Activated CD8-positive, alpha-beta memory T cell treated with anti-CD3 and anti-CD28 coated beads for 1 hour (primary cell): ENCODE measurements at places on chromosomes 2 and 18.

DNA sequence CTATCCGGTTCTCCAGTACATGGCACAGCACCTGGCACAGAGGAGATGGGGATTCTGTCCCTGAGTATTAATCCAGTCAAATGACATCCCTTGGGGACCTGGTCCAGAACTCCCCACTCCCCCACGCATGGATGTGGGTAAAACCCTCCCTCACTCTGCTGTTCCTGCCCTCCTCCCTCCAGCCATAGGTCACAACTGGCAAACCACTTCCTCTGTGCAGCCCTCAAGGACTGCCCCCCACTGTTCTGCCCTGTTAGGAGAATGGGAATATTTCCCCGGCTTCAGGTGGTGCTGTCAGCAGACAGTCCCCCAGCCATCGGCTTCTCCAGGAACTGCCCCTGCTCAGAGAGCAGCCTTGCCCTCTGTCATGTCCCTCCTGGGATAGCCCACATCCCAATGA, 1.5 kb upstream of the TFCP2L1 start:
- no peak for DNase-seq

DNA sequence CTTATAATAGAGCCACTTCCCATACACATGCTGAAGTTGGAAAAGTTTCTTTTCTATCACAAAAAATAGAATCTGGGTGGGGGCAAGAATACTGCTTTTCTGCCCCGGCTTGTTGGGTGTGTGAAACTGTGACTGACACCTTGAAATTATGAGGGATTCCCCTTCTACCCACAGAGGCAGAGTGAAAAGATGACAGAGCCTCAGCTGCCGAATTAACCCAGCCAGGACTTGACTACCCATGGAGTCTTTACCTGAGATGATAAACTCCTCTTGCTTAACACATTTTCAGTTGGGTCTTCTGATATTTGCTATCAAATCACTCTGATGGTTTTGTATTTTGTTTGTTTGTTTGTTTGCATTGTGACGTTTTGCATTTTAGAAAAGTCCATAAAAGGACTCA, 66.0 kb upstream of the PMAIP1 start:
- no peak for DNase-seq

GRCh38 chr2:120820263-120820952, 84.7 kb downstream of the GLI2 start:
- no peak for DNase-seq

GRCh38 chr2:88739985-88740600, 48.6 kb downstream of the RPIA start:
- DNase-seq, result peak; percentile 52

GRCh38 chr2:238127165-238128060, 11.1 kb upstream of the KLHL30 start:
- no peak for DNase-seq

- no peak for DNase-seq
Measured at GRCh38 chr18:10322435-10322834, 132.0 kb upstream of the APCDD1 start.

DNA sequence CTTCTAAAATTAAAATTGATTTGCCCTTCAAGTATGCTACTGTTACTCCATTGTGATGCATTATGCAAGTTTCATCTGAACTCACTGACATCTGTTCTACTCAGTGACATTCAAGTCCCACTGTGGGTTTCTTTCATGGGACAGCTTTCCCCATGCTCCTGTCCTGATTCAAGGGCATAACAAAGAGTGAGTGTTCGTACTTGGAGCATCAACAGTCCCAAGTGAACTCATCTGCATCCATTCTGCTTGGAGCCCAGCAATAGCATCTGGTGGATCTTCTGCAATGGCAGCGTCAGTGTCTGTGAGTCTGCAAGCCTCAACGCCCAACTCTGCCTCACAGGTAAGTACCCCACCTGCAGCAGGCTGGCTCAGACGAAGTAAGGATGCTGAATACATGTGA, 27.5 kb downstream of the BUB1 start:
- no peak for DNase-seq

- DNase-seq, result no peak
Measured at GRCh38 chr18:29157057-29157780, 980.3 kb upstream of the CDH2 start.

- no peak for DNase-seq
Measured at GRCh38 chr2:67213270-67213670, 183.9 kb upstream of the ETAA1 start.

- no peak for DNase-seq
Measured at GRCh38 chr2:120984046-120984445, 248.4 kb downstream of the GLI2 start.

GRCh38 chr2:177746358-177746757, 326.2 kb downstream of the PDE11A start:
- no peak for DNase-seq

DNA sequence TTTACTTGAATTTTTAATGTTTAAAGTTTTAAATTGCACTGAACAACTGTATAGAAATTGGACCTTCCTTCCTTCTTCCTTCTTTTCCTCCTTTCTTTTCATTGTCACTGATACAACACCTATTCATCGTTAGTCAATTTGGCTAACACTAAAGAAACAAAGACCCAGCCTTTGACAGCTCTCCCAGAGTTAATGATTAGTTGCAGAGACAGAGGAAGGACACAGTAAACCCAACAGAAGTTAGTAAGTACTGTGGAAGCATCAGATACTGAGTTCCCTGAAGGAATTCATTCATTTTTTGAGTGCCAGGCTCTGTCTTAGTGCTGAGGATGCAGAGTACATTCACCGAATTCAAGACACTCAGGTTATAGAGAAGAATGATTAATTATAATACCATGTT, 77.9 kb upstream of the RAB27B start:
- DNase-seq, result no peak
